Right lung (tissue), 10 donors: ENCODE measurements at places on chromosomes 7 and 10.

DNA sequence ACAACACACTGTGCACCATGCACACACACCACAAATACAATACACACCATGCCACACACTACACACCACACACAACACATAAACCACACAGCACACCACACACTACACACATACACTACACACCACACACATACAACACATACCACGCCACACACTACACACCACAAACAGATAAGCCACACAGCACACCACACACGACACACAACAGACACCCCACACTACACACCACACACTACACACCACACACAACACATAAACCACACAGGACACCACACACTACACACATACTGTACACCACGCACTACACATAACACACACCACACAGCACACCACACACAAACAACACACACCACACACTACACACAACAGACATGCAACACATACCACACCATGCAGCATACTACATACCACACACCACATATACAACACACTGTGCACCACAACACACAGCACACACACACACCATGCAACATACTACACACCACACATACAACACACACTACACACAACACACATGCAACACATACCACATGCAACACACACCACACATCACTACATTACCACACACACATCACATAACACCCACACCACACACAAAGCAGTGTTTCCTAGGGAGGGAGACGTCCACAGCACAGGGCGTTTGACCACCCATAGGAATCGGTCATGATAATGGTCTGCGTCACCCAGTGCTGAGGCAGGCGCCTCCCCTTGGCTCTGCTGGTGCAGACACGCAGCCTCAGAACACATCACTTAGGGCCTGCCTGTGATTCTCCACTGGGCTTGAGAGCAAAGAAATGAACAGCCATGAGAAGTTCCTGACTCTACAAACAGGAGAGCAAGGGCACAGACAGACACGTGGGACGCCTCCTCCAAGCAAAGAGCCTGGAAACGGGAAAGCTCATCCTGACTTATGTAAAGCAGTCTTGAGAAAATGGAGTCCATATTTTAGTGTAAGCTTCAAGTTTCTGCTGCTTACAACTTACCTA, 458.3 kb downstream of the PTPRN2 start:
- DNase-seq, result no peak

GRCh38 chr7:158244430-158244829, 343.2 kb downstream of the PTPRN2 start:
- DNase-seq, result no peak

DNA sequence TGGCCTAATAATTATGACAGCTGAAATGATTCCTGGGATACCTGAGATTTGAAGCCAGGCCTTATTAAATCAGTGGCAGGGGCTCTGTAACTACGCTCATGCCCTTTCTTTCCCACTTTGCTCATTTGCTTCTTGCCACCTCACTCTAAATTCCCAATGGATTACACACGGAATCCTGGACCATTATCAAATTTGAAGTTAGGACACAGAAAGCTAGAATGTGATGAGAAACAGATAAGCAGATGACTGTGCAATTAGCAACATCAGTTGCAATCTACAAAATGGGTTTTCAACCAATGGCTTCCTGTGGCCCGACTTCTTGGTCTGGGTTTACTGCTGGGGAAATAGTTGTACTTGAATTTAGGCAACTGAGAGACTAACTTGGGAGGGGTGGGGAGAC, 374.3 kb downstream of the INHBA start:
- no peak for DNase-seq

DNA sequence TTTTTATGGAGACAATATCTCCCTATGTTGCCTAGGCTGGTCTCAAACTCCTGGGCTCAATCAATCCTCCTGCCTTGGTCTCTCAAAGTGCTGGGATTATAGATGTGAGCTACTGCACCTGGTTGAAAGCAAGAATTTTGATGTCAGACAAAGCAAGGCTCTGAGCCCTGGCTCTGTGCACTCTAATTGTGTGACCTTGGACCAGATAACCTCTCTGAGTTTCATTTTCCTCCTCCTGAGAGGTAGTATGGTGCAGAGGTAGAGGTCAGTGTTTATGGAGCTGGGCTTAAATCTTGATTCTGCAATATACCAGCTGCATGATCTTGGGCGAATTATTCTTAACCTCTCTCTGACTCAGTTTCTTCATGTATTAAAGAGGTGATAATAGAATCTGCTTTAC, 31.4 kb upstream of the SLC26A3 start:
- no peak for DNase-seq

GRCh38 chr7:31099451-31100444, 47.6 kb downstream of the ADCYAP1R1 start:
- no peak for DNase-seq

DNA sequence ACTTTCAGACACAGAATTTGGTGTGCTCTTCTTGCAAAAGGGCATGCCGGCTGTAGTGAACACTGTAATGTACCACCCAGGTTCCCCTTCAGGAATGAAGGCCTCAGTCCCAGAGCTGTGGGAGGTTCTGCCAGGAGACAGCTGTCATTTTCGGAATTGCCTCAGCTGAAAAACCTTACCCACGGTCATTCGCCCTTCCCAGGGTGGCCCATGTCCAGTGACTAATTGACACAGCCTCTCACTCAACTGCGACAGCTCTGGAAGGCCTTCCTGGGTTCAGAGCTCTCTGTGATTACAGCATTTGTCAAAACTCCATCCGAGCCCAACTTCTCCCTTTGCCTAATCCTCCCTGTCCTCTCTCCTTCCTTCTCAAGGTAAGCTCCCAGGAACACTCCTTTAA, 43.7 kb upstream of the WAC start:
- DNase-seq, result no peak

DNA sequence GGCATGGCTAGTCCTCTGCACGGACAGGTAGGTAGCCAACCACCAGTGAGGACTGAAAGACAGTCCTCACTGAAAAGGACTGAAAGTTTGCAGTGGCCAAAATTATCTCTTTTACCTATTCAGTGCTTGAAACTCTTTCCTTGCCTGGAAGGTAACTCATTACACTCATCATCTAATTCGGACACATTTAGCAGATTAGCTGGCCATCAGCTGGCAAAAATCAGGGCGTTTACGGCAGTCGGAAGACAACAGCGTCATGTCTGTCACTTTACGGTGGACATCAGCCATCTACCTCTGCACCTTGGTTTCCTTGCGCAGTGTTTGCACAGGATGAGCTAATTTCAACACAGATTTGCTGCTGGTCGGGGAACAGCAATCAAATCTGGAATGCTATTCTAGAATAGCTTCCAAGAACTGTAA, 740 bp downstream of the ANXA7 start:
- peak; percentile 38 for DNase-seq

- DNase-seq, result no peak
These were observed 665.6 kb downstream of the DNAJB9 start for GRCh38 chr7:109235316-109235715.

DNA sequence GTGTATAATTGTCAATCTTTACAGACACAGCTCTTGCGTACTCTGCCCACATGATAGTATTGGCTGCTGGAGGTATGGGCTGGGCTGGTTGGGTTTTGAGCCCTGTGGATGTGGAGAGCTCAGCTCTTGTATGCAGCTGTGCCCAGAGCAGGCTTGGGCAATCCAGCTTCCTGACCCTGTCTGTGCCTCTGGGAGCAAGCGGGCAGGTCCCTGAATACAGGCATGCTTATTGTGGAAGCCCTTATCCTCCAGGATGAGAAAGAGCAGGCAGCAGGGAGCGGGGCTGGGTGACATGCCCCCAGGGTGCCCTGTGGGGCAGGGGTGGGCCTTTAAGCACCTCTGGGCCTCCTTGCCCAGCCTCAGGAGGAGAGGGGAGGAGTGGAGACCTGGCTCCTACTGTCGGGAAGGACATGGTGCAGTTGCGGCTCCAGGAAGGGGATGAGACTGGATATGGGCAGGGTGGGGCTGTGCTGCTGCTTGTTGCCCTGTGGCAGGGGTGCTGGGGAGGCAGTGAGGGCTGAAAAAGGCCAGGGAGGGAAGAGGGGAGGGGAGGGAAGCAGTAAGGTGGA, 32.7 kb upstream of the SH2D4B start:
- DNase-seq, result no peak

- no peak for DNase-seq
These were observed 134.1 kb downstream of the MAGI2 start for GRCh38 chr7:79319369-79319768.

- no peak for DNase-seq
These were observed 11.5 kb downstream of the GSAP start for GRCh38 chr7:77404641-77405040.

- DNase-seq, result no peak
These were observed 660.7 kb downstream of the PARD3 start for GRCh38 chr10:34154383-34154900.

GRCh38 chr10:97640868-97641811, 669 bp downstream of the PI4K2A start:
- DNase-seq, result peak; percentile 30

- no peak for DNase-seq
These were observed 1.9 kb downstream of the ZKSCAN1 start for GRCh38 chr7:100017300-100017699.

GRCh38 chr7:74343281-74344131, 54.3 kb downstream of the CLIP2 start:
- no peak for DNase-seq

GRCh38 chr7:82455295-82455694, 11.7 kb upstream of the CACNA2D1 start:
- no peak for DNase-seq

DNA sequence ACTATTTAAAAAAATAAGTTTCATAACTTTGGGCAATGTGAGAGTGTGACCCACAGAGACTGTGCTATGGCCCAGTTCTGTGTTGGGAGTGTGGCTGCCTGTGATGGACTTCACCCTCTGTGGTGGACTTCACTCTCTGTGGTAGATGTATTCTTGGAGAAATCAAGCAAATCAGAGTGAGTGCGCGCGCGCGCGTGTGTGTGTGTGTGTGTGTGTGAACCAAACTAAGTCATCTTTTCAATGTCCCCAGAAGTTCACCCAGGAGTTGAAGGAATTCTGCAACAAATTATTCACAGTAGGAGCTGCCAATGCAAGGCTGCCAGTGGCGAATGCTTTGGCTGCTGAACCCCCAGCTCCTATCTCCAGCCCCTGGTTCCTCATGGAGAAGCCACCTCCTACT, 184.5 kb downstream of the ADAM12 start:
- no peak for DNase-seq

GRCh38 chr7:55423891-55424290, 58.8 kb downstream of the LANCL2 start:
- no peak for DNase-seq

- no peak for DNase-seq
These were observed 39.5 kb upstream of the INSIG1 start for GRCh38 chr7:155258226-155258560.

- DNase-seq, result no peak
These were observed 124.3 kb upstream of the WNT16 start for GRCh38 chr7:121204537-121204936.

- no peak for DNase-seq
These were observed 2.5 kb downstream of the VSIR start for GRCh38 chr10:71770789-71771188.

- no peak for DNase-seq
These were observed 50.1 kb upstream of the DRGX start for GRCh38 chr10:49446031-49446430.

DNA sequence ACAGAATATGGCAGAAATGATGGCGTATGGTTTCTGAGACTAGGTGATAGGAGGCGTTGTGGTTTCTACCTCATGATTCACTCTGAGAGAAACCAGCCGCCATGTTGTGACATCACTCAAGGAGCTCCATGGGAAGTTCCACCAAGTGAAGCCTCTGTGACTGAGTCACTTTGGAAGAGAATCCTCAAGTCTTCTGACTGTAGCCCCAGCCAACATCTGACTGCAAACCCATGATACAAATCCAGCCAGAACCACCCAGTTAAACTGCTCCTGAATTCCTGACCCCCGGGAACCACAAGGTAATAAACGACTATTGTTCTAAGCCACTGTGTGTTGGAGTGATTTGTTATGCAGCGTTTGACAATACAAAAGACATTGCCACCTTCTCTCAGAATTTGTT, 91.1 kb upstream of the CARD11 start:
- no peak for DNase-seq

- DNase-seq, result no peak
These were observed 220.0 kb upstream of the LRRN3 start for GRCh38 chr7:110870926-110871325.

- DNase-seq, result peak; percentile 39
These were observed 67.9 kb upstream of the PDZD8 start for GRCh38 chr10:117442944-117443685.

DNA sequence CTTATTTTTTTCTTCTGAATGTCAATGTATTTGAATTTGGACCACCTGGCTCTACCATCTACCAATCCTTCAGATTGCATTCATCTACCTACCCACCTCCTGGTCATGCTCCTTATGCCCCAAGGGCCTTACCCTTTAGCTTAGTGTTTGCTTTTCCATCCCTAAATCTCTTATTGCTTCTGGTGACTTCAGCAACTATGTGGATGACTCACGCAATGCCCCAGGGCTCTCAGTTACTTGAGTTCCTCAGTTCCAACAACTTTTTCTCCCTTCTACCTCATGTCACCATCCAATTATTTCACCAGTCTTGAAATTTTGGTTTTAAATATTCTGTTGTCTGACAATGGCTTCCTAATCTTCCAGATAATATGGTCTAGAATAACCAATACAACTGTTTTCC, 118.9 kb downstream of the CFAP58 start:
- no peak for DNase-seq
